Bone marrow (tissue), 2 donors: ENCODE measurements at places on chromosomes 6 and 20.

DNA sequence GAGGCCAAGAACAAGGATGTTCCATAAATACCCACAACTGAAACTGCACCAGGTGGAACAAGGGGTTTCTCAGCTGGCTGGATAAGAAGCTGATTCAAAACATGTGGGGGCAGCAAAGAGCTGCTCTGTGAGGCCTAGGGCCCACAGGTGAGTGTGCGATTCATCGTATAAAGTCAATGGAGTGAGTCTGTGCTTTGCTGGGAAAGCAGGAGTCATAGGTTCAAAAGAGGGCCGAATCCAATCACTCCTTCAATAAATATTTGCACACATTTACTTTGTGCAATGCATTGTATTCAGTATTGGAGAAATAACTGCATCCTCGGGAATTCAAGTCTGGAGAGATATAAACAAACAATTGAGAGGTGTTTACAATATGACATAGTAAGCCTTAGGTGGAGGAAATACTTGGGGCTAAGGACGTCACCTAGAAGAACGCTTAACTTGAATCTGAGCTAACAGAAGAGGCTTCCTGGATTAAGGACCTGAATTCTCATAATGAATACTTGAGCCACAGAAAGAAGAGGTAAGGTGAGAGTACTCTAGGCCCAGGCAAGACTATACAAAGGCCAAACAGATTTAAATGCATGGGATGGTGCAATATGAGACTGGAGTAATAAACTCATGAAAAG lies 83.7 kb upstream of the TMEM30A start:
- no peak for DNase-seq

DNA sequence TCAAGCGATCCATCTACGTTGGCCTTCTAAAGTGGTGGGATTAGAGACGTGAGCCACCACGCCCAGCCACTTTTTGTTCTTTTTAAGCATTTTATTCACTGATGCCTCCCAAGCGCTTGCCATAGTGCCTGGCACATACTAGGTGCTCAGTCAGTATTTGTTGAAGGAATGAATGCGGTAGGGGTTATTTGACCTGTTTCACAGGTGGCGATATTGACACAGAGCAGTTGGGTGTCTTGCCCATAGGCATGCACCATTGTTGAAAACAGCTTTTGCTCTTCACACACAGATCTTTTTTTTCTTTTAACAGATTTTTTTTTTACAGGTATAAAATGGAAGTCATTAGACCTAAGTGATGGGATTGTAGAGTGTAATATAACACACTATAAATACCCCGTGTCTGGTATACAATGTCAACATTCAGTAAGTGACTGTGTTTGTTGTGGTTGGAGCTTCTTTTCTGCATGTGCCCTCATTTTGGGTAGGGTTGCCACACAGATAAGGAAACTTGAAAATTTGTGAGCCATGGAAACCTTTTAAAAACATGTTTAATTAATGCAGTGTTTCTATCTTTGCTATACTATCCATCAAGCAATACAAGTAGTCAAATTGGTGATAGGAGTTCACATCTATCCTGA lies 24.8 kb downstream of the RREB1 start:
- DNase-seq, result no peak

DNA sequence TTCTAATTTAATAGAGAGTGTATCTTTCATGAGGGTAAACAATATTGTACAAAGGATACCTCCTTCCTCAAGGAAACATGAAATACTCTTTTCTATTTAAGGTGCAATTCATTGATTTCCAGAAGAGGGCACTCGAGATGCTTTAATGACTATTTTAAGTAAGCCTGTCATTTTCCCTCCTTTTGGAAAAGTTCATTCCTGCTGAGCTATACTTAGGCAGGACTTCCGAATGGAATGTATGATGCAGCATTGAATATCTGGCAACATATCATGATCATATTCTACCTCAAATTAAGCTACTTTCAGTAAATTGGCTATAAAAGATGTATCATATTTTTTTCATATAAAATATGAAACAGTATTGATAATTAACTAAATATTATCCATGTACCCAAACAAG lies 5.0 kb downstream of the DST start:
- DNase-seq, result no peak

GRCh38 chr6:5422321-5422915 lies 161.1 kb downstream of the FARS2 start:
- DNase-seq, result no peak

GRCh38 chr6:44059359-44060346 lies 67.6 kb downstream of the MRPL14 start:
- DNase-seq, result no peak

GRCh38 chr6:134217105-134217797 lies 100.7 kb downstream of the SGK1 start:
- DNase-seq, result no peak

GRCh38 chr20:47356526-47357295 lies at the start of gene ZMYND8:
Gene ZMYND8, minus strand, starts transcription at chr20:47356699. Its CDS starts 29 bp downstream, at chr20:47356670.
- peak; percentile 76 for DNase-seq

GRCh38 chr6:169172456-169172855 lies 81.2 kb downstream of the THBS2 start:
- no peak for DNase-seq

DNA sequence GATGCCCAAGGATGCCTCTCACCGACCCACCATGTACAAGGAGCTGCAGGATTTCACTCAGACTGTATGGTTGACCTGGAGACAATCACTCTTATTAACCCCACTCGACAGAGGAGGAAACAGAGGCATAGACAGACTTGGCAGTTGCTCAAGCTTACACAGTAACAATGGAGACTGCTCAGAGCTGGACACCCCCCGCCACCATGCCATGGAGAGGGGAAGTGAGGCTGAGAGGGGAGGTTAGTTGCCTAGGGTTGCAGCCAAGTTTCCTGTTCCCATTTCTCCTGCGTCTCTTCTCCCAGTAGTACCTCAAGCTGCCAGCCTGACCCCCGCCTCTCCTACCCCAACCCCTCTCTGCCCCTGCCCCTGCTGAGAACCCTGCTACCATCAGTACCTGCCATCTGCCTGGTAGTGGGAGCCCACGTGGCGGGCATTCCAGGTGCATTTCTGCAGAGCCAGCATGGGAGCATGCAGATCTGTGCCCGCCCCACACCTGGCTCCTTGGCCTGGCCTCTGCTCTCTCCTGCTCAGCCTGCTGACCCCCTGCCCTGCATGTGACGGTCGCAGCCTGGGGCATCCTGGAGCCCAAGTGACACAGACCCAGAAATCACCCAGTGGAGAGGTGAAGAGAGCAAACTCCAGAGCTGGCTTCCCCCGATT lies 157.7 kb downstream of the PREX1 start:
- no peak for DNase-seq

DNA sequence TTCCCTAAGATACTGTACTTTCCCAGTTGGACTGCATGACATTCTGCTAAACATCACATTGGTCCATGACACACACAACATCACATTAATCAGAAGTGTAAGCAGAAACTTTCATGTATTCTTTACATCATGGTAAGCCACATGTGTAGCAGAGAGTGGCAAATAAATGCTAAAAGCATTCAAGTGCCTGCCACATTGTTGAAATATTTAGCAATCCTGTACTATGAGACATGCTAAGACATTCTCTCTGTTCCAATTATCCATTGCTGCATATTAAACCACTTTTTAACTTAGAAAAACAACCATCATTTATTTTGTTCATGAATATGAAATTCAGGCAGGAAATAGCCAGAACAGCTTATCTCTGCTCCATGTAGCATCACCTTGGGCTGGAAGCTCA lies 207.7 kb upstream of the GJE1 start:
- DNase-seq, result no peak

GRCh38 chr6:12339808-12340487 lies 49.8 kb downstream of the EDN1 start:
- no peak for DNase-seq

DNA sequence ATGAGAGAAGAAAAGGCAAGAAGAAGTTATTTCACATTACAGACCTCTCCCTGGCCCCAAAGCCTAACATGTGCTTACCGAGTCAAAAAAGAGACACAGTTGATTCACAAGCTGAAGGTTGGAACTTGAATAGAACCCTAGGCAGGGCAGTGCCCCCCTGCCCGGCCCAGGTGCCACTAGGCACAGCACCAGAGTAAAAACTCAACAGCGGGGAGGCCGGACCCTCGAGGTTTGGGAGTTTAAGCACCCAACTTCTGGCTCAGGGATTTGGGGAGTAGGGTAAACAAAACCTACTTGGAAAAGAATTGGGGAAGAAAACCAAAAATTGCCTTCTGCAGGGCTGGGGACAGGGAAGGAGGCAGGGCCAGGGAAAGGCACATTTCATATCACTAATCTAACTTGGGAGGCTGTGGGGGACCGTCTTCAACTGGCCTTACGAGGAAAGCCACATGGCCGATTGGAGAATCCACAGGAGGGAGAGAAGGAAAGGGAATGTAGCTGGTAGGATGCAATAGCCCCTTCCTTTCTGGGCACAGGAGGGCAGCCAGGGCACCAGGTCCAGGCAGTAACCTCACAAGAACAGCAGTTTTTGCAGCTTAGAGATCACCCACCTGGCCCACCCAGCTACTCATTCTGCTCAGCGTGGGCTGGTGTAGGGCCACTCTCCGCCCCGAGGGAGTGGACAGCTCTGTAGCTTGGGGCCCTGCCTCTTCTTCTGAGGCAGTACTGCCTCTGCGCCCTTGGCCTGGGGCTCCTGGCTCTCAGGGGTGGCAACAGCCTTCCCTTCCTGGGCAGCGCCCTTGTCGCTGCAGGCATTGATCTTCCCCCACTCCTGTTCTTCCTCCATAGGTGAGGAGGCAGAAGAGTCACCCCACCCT lies 1.8 kb upstream of the HEBP2 start:
- no peak for DNase-seq

DNA sequence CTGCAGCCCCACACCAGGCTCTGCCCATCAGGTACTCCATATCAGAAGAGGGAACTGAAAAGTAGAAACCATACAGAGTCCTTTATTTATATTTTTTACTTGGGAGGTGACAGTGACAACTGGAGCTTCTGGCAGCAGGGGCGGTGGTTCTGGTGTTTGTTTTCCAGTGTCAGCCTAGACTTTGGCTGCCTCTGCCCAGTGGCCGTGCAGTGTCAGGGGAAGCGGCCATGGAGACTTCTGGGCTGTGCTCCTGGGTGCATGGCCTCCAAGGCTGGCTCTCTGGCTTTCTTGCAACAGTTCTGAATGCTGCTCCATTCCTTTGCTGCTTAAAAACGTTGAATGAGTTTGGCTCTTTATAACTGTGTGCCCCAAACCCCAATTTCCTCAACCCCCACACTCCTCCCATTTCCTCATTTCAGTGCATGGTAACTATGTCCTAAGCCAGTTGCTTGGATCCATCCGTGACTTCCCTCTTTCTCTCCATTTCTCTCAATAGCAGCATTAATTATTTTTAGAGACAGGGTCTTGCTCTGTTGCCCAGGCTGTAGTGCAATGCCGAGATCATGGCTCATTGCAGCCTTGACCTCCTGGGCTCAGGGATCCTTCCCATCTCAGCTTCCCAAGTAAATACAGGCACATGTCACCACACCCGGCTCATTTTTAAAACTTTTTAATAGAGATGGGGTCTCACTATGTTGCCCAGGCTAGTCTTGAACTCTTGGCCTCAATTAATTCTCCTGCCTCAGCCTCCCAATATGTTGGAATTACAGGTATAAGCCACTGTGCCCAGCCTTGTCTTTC lies 141.1 kb upstream of the SGK1 start:
- DNase-seq, result no peak

DNA sequence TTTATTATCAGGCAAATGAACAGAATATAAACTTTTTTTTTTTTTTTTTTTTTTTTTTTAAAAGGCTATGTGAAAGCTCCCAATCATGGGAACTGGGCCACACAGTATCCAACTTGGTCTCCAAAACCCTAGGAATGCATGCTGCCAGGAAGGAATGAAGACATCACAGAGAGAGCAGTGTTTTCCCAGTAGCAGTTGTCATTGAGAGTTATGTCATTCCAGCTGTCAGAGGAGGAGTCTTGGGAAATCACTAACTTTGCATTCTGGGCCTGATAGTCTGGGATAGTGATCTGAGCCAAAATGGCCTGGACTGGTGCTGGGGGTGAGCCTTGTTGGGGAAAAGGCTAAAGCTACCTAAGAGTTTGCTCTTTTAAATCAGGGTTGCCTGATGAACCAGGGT lies 231.3 kb upstream of the MAP3K7 start:
- DNase-seq, result no peak

DNA sequence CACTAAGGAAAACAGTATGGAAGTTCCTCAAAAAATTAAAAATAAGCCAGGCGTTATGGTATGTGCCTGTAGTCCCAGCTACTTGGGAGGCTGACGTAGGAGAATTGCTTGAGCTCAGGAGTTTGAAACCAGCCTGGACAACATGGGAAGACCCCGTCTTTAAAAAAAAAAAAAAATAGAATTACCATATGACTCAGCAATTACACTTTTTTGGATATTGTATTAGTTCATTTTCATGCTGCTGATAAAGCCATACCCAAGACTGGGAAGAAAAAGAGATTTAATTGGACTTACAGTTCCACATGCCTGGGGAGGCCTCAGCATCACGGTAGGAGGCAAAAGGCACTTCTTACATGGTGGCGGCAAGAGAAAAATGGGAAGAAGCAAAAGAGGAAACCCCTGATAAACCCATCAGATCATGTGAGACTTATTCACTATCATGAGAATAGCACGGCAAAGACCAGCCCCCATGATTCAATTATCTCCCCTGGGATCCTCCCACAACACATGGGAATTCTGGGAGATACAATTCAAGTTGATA lies 10.8 kb upstream of the SMIM29 start:
- DNase-seq, result no peak
